Aortic smooth muscle cell (primary cell): ENCODE measurements at places on chromosomes 1 and 21. TPM values are rescaled to one million over a fixed set of nuclear protein-coding genes. Genes with fewer than 3 reads are reported as not detected.

The COL24A1 gene
- total RNA-seq: 0.87 and 1.2 TPM in 2 replicates

The ZNF436 gene
- 18.0 and 19.9 TPM in 2 replicates for total RNA-seq

The S100B gene
- 0.12 and 0.26 TPM in 2 replicates for total RNA-seq

The SLC1A7 gene
- total RNA-seq: 0.13 and 0.25 TPM in 2 replicates

The LPAR3 gene
- total RNA-seq: 0.13 and 0.31 TPM in 2 replicates

The HSD3B1 gene
- total RNA-seq: not detected in 2 replicates

The RUNX1 gene
- total RNA-seq: 8.3 and 12.1 TPM in 2 replicates

The CLCNKB gene
- under 0.01 TPM in 1 of 2 replicates, not detected in the other for total RNA-seq

The LAMB3 gene
- total RNA-seq: 48.4 and 49.8 TPM in 2 replicates

The SLC2A5 gene
- total RNA-seq: 0.53 and 0.62 TPM in 2 replicates

The AVPR1B gene
- total RNA-seq: not detected in 2 replicates

The TRIM46 gene
- 3.6 and 4.2 TPM in 2 replicates for total RNA-seq

The AGT gene
- total RNA-seq: 1.3 and 1.5 TPM in 2 replicates

The OR2L8 gene
- not detected in 2 replicates for total RNA-seq
